ENCODE measurements at places on chromosomes 5 and 9.

DNA sequence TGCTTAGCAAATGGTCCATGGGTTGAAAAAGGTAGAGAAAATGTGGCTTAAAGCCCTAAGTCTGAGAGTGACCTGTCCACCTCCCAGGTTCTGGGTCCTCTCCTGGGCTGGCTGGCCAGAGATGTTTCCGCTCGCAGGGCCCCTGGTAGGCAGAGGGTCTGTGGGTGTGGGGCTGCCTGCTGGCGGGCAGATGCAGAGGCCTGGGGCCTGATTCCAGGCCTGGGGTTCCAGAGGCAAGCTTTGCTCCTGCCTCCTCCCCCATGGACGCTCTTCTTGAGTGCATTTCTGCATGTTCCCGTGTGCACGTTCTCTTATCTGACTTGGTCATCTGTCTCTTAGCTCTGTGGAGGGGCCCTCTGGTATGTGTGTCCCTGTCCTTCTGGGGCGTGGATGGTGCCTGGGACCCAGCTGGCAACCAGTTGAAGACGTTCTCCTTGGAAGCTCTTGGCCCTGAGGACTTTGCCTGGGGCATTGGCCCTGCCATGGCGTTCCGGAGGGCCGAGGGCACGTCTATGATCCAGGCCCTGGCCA lies 3.8 kb downstream of the MIGA2 start:
- no peak for DNase-seq

- no peak for DNase-seq
Observed at GRCh38 chr9:108534741-108535140, 321.0 kb downstream of the ACTL7B start.

DNA sequence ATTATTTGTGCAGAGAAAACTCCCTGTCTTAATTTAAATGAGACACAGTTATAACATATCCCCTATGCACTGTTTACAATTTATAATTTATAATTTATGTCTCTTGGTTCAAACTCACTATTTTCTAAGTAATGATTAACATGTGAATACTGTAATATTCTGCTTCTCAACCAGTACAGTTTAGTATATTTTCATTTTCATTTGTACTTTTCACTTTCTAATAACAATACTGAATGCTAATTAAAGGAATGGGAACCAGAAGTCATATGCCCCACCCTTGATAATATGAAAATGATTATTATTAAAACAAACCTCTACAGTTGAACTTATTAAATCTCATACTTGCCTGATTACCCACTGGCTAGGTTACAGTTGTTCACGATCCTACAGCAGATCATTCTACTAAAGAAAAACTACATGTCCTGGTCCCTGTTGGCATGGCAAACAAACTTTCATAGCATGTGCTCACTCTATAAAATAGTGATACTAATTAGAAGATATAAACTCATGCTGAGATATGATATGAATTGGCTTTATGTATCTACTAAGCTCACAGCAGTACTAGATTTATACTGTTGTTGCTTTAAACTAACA lies 66.4 kb downstream of the POU5F2 start:
- no peak for DNase-seq

DNA sequence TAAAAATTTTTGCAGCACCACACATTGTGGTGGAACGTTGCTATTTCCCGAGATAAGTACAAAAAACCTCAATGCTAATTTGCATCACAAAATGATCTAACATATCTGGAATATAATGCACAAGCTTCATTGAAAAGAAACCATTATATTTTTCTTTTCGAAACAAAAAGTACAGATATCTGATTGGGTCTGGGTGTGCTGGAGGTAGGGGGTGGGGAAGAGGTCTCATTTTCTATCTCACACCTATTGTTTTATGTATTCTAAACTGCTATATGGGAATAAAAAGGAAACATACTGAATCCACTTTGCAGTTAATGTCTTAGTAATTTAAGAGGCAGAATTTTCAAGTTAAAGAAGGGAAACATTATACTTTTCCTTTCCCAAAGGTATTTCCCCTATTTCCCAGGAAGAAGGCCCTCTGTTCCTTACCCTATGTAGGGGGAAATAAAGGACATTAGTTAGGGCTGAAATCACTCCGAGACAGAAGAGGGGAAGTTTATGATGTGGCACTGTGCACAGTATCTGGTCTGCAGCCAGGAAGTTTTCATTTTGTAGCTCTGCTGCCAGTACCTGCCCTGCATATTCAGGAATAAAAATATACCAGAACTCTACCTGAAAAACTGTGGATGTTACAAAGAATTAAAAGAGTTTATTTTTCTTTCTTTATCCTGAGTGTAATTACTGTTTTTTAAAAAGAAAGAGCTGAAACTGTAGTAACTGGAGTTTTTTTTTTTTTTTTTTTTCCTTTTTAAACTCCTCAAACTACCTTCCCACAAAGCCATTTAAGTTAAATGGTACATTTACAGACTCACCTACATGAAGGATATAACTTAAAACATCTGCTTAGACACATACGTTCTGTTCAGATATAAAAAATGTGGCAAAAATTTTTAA lies 7.4 kb downstream of the MEF2C start:
- DNase-seq, result no peak

Measured in T-helper 1 cell (primary cell).